Uterus (tissue), 4 donors: ENCODE measurements at places on chromosomes 13 and 19. TPM values are rescaled to one million over a fixed set of nuclear protein-coding genes. Genes with fewer than 3 reads are reported as not detected.

The SPRYD7 gene
- 6.8 TPM for total RNA-seq

The PSPN gene
- 2.2 TPM for total RNA-seq

The SIX5 gene
- total RNA-seq: 7.2 TPM

DNA sequence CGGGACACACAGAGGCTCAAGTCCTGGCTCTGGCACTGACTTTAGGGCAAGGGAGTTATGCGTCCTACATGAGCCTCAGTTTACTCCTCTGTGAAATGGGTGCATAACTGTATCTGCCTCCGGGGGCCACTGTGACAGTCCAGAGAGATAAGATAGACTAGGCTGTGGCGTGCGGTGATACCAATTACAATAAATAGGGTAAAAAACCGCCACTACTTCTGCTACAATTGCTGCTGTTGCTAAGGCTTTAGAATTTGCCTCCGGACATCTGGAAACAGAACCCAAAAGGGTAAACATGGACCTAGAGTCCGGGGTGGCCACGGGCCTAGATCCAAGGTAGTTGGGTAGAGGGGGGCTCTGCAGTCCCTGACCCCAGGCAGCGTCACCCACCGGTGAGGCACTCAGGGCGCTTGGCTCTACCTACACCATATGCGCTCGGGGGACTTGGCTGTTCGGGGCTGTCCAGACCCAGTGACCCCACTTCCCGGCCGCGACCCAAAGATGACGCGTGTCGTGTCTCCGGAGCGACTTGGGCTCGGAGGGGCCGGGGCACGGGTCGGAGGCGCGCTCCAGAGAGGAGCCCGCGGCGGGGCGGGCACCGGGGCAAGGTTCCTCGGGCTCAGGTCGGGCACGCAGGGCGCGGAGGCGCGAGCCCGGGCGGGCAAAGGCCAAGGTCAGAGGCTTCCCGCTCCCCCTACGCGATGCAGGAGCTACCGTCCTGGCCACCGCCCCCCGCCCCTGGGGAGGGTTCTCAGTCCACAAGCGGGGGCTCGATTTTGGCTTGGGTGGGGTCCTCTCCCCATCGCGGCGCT, 1.1 kb downstream of the INSR start:
- peak; percentile 45 for DNase-seq

DNA sequence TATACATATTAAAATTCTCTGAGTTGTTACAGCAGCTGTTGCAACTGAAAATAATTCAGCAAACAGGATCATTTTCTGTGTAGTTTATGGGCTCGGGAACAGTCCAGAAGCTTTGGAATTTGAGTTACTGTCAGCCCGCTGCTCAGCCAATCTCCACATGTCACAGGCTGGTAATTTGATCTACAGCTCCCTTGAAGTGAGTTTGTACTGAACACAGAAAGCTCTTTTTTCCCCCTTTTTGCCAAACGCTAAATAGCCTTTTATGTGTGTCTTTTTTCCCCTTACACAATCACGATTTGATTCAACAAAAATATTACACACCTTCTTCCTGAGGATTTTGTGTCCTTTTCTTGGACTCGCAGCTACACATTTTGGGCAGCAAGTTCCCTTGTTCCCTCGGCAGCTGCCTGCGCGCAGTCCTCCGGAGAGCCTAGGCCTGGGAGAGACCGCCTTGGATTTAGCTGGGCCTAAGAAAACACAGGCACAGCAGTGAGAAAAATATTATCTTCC, 371.4 kb downstream of the KCNRG start:
- no peak for DNase-seq
